Fibroblast of villous mesenchyme (primary cell): ENCODE measurements at places on chromosomes 5 and 9. TPM values are rescaled to one million over a fixed set of nuclear protein-coding genes. Genes with fewer than 3 reads are reported as not detected.

The MSMP gene
- not detected in 2 replicates for total RNA-seq

DNA sequence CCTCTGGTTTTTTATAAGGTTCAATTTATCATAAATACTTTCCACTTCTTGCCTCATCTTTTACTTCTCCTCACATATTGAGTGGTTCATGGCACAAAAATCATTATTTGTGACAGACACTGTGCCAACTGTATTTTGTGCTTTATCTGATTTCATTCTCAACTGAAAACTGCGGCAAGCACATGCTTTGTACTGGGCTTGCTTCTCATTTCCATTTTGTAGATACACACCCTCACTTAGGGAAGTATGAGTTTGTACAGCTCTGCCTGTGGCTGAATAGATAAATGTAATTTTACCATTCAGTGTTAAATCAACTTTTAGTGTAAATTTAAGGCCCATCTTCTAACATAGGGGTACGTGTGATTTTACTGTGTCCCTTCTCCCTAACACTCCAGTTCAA lies 83.6 kb downstream of the ANXA2R start:
- no peak for DNase-seq

GRCh38 chr5:122218778-122219177 lies 89.4 kb downstream of the ZNF474 start:
- DNase-seq: no peak

- DNase-seq: no peak
These were observed 38.3 kb downstream of the NEK6 start for GRCh38 chr9:124296094-124296493.

- no peak for DNase-seq
These were observed 1.1 kb upstream of the NADK2 start for GRCh38 chr5:36242534-36243485.
